ENCODE measurements at places on chromosomes 3 and 15.

- no peak for DNase-seq
Measured at GRCh38 chr3:8303466-8303865, 198.2 kb upstream of the LMCD1 start.

DNA sequence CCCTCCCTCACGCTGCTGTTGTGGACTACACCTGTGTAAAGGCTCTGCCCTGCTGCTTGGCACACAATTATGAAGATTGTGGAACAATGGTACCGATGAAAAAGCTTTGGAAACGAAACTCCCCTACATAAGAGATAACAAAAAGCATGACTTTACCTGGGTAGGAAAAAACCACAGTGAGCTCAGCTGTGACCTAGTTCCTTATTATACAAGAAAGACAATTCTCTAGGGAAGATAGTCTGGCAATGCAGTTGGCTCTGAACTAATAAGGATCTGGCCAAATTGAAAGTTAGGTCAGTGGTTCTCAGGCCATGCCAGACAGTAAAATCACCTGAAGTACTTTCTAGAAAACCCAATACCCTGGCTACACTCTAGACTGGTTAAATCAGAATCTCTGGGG, 16.1 kb downstream of the CLEC3B start:
- no peak for DNase-seq

DNA sequence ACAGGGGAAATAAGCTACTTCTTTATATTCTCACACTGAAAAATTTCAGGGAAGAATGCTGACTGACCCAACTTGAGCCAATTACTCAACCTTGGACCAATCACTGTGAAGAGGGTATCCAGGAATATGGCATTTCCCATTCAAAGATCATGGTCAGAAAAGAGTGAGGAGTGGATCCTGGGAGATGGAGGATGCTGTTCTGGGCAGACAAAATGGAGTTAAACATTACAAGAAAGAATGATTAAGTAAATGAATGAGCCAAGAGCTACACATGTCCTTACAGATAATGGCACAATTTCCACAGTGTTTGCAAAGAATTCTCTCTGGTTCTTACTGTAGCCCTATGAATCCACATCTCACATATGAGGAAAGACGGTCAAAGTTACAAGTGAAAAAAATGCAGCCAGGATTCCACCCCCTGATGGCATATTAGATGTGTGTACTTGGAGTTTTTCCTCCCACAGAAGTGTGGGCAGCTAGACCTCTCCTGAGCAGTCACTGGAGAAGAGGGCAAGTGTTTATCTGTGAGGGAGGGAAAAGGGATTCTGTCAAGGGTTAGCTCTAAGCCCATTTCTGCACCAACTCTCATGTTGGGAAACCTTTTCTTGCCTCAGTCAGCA, 33.8 kb downstream of the AMOTL2 start:
- no peak for DNase-seq

GRCh38 chr3:27889745-27890144, 167.6 kb upstream of the EOMES start:
- DNase-seq, result no peak

- no peak for DNase-seq
Measured at GRCh38 chr3:148718982-148719862, 21.5 kb downstream of the AGTR1 start.

- no peak for DNase-seq
Measured at GRCh38 chr3:105614288-105615030, 247.8 kb downstream of the ALCAM start.

DNA sequence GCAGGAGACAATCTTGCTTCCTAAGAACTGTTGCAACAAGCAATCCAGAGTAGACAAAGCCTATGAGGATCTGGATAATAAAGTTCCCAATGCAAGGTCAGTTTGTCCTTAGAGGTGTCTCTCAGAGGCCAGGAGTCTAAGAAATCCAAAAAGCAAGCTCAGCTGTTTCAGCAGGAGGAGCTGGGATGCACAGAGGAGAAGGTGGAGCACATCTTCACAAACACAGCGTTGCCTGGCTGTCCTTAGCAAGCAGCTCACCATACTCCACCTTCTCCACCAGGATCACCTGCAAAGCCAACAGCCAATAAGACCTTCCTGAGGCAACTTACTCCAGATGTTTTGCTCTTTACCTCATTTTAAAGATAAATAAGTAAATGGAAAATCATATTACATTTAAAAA, 365 bp downstream of the ZBED2 start:
- DNase-seq, result no peak

DNA sequence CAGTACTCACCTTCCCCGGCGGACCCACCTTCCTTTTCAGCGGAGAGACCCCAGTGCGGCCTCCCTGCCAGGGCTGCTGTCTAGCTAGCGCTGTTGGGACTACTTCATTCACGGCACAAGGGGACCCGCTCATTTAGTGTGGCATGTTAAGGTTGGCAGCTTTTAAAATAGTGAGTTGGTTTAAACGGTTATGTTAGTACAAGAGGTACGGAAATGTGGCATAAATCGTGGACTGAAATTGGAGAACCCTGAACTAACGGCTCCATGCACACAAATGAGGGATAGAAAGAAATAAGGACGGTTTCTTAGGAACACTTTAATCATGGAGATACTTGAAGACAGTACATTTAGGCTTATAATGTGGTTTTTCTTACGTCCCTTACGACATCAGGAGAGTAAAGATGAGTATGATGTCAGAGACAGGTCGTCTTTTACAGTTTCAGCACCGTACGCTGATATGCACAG, 752 bp downstream of the CEP63 start:
- DNase-seq, result no peak

GRCh38 chr15:67125589-67126502, 60.4 kb downstream of the SMAD3 start:
- no peak for DNase-seq

DNA sequence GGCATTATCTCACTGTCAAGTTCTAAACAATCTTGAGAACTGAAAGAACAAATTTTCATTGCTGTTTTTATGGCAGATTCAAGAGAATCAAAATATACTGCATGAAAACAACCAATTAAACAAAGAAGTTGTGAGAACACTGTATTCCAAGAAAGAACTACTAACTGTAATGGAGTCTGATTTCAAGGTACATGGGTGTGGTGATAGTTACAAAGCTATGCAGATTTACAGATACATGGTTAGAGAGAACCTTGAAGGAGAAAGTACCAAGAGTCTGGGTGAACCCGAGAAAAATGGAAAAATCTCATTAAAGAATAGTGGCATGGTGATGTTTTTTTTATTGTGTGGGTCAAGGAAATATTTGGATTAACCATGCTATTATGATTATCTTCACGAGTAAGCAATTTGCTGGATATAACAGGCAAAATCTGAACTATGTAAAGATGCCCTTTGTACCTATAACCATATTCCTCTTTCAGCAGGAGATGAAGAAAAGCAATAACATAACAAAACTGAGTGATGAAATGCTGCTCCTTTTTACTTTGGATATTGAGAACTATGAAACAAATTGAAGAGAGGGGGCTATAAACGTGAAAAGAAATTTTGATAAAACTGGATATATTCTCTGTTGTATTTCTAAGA, 100.4 kb downstream of the PLSCR2 start:
- DNase-seq, result no peak

DNA sequence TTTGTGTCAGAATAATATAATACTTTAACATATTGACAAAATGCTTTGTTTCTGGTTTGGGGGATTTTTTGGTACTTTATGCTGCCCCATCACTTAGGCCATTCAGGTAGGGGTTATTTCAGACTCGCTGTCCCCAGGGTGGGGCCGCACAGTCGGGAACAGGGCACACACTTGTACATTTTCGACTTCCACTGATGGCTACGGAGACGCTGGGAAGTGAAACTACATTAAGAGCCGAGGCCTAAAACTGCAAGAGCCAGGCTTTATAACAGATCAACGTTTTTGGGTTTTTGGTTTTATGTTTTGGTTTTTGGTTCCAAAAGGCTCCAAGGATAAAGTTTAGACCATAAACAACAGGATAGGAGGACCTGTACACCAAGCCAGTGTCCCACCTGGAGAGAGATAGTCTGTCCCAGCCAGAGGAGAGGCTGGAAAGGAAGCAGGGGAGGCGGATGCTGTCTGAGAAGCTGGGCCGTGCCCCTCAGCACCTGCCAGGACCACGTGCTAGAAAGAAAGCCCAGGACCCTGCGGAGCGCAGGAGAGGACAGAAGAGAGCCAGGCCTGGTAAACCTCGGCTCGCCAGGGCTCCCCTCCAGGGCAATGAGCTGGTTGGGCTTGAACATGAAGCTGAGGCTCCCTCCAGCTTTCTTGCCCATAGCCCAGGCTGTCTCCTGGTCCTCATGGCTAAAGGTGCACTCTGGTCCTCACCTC, 111.7 kb downstream of the CHSY1 start:
- DNase-seq, result no peak

DNA sequence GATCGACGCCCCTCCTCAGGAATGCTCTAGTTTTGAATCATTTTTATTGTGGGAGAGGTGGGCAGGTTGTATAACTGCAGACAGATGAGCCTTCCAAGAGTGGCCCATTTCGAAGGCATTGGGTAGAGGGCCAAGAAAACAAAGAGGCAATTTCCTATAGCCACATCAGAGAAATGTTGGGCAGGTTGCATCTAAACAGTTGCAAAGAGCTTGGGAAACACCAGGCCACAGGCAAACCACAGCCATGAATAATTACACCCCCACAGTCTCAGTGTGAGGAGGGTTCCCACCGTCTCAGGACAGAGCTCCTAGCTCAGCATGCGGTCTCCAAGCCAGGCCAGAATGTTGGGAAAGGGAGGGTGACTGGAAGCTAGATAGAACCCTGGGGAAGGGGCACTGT, 257.3 kb downstream of the ABHD5 start:
- no peak for DNase-seq

GRCh38 chr3:114823061-114823460, 324.0 kb downstream of the ZBTB20 start:
- no peak for DNase-seq

DNA sequence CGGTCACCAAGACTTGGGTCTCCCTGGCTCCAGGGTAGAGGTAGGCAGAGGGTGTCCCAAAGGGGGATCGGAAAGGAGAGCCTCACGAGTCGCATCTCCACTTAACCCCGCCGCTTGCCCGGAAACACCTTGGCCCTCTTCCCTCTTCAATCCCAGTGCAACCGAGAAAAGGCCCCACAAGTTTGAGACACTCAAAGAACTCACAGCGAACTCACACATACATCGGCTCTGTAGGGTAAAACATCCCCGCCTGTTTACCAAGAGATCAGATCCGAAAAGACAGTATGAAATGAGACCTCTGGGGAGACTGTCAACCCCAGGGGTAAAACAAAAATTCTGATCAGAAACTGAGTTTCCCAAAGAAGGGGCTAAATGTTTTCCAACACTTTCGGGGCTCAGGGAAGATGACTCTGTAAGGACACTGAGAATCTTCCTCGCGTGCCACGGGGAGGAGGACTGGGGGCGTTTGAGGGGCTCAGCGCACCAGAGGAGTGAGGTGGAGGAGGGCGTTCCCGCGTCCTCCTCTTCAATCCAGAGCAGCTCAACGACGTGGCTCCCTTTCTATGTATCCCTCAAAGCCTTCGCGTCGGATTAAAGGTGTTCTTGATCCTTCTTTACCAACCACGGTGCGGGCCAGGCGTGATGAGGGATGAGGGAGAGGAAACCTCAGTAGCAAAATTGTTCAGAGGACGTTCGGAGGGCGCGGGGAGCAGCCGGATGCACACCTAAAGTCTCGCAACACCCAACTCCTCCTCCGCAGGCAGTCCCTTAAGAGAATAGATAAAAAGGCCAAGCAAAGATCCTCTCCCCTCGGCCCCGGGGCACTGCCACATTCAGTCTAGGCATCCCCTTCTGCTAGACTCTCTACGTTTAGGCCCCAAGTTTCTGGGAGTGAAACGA, 3.7 kb downstream of the WNT5A start:
- DNase-seq, result no peak

DNA sequence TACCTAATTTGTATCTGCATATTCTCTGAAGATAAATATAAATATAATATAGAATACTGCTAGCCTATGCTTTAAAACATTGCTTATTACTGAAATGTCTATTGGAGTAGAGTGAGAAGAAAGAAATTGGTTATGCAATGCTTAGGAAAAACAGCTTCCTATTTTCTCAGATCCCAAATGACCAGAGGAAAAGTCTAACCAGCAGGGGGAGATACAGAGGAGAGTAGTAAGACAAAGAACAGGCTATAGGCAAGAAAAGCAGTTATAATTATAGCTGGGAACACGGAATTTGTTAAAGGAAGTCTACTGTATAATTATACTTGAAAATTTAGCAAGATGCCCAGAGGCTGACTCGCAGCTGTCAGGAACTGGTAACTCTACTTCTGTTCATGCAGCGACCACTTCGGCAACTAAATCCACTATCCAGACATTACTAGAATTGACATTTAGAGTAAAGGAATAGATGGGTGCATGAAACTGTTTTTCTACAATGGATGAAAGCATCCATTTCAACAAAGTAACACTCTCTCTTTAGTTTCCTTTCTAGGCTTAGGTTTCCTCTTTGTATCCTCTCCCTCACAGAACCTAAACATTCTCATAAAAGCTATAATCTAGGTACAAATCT, 97.2 kb downstream of the TBC1D5 start:
- DNase-seq, result no peak

DNA sequence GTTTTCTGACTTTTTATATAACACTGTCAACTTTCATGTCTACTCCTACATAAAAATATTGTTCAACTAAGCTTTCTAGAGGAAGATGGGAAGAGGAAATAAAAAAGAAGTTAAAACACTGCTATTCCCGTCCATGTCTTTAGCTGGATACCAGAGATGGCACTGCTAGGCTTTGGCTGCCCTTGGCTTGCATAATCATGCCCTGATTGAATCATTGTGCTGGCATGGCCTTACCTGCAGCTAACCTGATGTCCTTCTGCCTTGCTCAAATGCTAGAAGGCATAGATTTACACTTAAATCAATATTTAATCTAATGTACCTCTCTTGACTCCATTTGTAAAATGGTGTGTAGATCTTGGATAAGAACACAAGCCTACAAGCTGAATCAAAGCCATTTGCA, 539.7 kb upstream of the IL12A start:
- DNase-seq, result no peak

DNA sequence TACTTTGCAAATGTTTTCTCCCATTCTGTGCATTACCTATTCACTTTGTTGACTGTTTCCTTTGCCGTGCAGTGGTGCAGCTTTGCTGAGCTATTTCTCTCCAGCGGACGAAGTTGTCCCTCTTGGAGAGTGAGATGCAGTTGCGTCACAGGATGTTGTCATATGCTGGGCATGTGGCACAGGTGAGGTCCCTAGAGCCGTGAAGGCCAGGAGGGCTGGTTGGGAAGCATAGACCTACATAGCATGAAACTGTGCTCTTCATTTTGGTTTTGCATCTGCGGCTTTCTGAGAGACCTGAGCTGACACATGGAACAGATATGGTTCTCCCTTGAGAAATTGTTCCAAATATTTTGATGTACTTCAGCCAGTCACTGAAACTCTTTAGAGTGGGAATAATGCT, 108.5 kb downstream of the CACNA1D start:
- no peak for DNase-seq

DNA sequence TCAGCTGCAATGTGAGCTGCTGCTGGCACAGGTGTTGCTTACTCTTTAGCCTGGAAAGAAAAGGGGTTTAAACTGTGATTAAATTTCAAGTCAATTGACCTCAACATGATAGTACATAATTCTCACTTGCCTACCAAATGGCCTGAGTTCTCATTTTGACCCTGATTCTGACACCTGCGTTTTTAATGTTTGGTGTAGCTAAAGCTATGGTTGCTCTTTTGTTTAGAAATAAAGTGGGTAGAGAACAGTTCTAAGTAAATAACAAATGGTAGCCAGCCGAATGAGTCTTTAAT, 100.8 kb upstream of the SOX2 start:
- no peak for DNase-seq
